ENCODE measurements at places on chromosomes 16 and 17.

DNA sequence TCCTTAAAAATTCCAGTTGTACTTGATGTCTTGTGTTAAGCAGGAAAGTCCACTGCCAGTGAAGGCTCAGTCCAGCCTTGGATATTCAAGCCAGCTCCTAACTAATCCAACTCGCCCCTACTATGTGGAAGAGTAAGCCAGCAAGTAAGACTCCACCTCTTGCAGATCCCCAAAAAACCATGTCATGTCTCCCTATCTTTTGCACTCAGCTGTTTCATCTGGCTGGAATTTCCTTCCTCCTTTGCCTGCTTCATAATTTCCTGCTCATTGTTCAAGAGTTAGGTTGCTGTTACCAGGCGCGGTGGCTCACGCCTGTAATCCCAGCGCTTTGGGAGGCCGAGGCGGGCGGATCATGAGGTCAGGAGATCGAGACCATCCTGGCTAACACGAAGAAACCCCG, 37.8 kb downstream of the RBBP6 start:
- no peak for DNase-seq

DNA sequence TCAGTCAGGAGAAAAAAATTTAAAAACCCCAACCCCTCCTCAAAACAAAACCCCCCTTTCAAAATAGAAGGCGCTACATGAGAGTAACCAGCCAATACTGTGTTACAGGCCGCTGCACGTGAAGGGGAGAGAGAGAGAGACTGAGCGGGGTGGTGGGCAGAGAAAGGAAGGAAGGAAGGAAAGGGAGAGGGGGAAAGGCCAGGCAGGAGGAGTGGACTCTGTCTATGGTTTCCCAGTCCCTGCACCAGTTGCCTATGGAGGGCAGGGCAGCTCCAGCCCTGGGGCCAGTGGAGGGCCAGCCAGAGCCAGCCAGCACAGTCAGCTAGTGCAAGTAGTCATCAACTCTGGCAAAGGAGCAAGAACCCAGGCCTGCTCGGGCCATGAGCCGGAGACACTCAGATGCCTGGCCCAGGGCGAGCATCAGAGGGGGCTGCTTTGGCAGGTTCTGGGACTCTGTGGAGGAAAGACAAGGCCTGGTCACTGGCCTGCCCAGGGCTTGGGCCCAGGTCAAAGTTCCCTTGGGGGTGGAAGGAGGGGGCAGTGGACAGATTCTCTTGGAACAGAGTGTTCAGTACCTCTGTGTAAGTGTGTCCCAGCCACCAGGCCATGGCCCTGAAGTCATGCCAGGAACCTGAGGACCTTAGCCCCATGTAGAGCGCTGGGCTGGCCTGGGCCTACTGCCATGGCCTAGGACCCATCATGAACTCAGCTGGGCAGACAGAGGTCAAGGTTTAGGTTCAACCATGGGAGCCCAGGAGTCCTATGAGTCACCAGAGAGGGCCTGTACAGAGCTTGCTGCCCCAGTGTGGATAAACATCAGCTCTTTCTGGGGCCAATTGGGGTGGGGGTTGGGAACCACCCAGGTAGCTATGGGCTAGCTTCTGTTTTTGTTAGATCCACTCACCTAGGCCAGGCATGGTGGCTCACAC, 7.3 kb upstream of the GFOD2 start:
- no peak for DNase-seq

- no peak for DNase-seq
Measured at GRCh38 chr17:41267711-41268110, 2.5 kb downstream of the KRTAP9-6 start.

DNA sequence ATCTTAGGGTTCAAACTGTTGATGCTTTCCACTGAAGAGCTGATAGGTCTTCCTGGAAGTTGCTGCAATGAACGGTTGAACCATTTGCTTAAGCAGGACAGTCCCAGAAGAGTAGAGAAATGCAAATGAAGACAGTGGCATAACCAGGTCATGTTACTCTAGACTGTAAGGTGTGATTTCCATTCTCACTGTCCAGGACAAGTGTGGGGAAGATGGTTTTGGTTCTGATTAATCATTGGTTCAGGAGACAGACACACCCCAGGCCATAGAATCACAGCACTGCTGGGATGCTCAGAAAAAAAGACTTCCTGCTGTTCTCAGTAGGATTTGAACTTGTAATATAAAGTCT, 34.8 kb upstream of the XYLT2 start:
- no peak for DNase-seq

GRCh38 chr16:11024333-11025053, 80.1 kb downstream of the CLEC16A start:
- DNase-seq: no peak
